Camera-type eye (tissue), 1 donor: ENCODE measurements at places on chromosomes 4 and X. TPM values are rescaled to one million over a fixed set of nuclear protein-coding genes. Genes with fewer than 3 reads are reported as not detected.

Gene DMD
- total RNA-seq: 132 TPM

Gene OGT
- 221 TPM for total RNA-seq

Gene GLOD5
- not detected for total RNA-seq

Gene HERC3
- 47.0 TPM for total RNA-seq
